ENCODE measurements at places on chromosomes 12 and 14.

DNA sequence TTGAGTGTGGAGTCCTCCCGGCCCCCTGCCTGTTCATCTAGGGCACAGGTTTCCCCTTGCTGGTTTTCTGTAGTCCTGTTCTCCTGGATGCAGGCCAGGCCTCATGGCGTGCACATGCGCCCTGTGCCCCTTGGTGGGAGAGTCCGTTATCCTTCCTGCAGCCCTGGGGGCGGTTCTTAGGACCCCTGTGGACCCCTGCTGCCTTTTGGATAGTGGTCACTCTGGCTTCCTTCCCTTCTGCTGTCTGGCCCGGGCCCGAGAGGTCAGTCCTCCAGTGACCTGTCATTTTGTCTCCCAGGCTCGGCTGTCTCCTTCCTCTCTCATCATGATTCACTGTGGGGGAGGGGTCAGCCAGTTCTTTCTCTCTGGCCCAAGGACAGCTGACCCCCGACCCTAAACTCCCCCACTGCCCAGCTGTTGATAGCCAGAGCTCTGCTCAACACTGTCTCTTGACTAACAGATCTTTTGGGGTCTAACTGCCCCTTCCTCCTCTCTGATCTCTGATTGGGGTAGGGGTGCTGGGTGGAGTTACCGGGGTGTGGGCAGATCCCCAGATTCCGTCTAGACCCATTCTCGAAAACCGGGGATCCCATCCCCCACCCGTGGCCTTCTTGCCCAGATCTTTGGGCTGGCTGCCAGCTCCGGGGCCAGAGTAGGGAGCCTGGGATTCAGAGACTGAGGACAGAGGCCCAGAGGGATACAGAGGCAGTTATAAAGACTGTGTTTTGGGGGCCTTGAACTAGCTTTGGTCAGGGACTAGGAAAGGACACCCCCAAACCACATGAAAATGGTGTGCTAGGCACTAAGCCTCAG lies 7.0 kb downstream of the CCND2 start:
- peak overlapping the region; percentile 6 for H3K27ac ChIP-seq
- H3K36me3 ChIP-seq, result peaks cover 56% of the 10 kb centered on the region
- no peak for DNase-seq

- H3K4me1 ChIP-seq, result 0 out of 2 replicates have a peak, but pooled peaks cover 7% of the 10 kb centered on the region
- no peaks in the 10 kb centered on the region for H3K27me3 ChIP-seq
- H3K36me3 ChIP-seq, result no peaks in the 10 kb centered on the region
Measured at GRCh38 chr12:95480230-95480629, 6.3 kb downstream of the METAP2 start.

GRCh38 chr14:75837151-75837787 lies 144.5 kb downstream of the TGFB3 start:
- DNase-seq, result no peak
- no peaks in the 10 kb centered on the region for H3K27me3 ChIP-seq
- H3K36me3 ChIP-seq, result no peaks in the 10 kb centered on the region
- no peaks in the 10 kb centered on the region for H3K4me1 ChIP-seq
- H3K4me3 ChIP-seq, result no peak overlapping the region
- H3K27ac ChIP-seq, result no peak overlapping the region

- no peak overlapping the region for H3K27ac ChIP-seq
- no peaks in the 10 kb centered on the region for H3K27me3 ChIP-seq
- H3K4me1 ChIP-seq, result no peaks in the 10 kb centered on the region
- H3K4me3 ChIP-seq, result no peak overlapping the region
- DNase-seq, result no peak
Measured at GRCh38 chr14:55976655-55977054, 141.6 kb upstream of the PELI2 start.

GRCh38 chr12:102629262-102629888 lies 149.0 kb upstream of the IGF1 start:
- H3K27ac ChIP-seq, result no peak overlapping the region
- no peak for DNase-seq
- H3K4me1 ChIP-seq, result peaks cover 6% of the 10 kb centered on the region
- no peaks in the 10 kb centered on the region for H3K27me3 ChIP-seq

DNA sequence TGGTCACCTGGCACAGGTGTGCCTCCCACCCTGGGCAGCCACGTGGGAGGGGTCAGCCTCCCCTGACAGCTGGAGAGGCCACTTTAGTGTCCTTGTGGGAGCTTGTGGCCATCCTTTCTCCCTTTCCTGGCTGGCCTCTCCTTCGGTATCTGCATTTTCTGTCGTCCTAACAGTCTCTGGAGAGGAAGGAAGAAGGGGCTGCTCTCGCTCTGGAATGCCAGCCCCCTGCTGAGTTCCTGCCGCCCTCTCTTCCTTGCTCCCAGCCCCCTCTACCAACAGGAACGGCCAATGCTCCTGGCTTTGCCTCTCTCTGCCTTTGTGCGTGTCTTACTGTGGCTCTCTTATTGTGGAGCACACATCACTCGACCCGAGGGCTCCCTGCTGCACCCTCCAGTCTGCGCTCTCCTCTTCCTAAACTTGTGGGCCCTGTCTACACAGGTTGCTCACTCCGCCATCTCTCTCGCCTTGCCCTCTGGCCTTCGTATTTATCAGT lies 70.8 kb downstream of the FBXL14 start:
- H3K27ac ChIP-seq, result no peak overlapping the region
- H3K4me3 ChIP-seq, result no peak overlapping the region
- H3K36me3 ChIP-seq, result no peaks in the 10 kb centered on the region
- no peaks in the 10 kb centered on the region for H3K27me3 ChIP-seq
- DNase-seq, result no peak
- H3K4me1 ChIP-seq, result no peaks in the 10 kb centered on the region

DNA sequence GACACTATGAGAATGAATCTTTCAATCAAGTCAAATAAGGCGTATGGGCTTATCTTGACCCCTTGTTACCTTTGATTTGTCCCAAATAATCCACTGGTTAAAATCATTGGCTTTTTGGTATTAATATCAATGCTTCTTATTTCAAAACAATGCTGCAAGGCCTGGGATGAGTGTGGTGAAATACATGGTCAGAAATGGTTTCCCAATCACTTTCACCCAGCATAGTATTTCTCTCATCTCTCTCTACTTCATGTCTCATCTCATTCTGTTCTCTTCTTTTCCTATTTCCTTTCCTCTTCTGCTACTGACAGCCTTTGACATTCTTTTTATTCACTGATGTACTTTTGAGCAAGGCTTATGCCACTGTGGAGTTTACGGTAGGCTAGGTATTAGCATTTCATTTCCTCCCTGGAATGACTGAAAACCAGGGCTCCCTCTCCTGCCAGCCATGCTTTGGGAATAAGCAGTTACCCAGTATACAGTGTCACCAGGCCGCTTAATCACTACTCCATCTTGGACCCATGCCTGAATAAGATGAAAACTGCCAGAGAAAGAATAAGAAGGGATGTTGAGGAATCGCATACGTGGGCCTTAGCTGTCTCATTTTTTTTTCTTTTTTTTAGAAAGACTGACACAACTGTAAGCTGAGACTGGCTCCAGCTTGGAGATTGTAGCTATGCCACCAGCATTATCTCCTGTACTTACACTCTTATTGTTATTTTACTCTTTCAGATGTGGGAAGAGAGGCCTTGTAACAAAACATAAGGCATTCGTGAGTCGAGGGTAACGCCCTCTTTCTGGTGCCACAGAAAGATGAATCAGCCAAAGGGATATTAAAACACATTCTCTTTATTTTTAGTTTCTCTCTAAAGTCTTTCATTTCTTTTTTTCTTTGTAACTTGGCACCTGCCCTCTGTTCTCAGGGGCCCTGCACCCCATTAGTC lies 53.5 kb downstream of the IGF1 start:
- H3K27me3 ChIP-seq, result no peaks in the 10 kb centered on the region
- H3K4me3 ChIP-seq, result no peak overlapping the region
- no peaks in the 10 kb centered on the region for H3K36me3 ChIP-seq

- no peak overlapping the region for H3K27ac ChIP-seq
- peaks cover 22% of the 10 kb centered on the region for H3K36me3 ChIP-seq
- no peak overlapping the region for H3K4me3 ChIP-seq
- DNase-seq, result no peak
- no peaks in the 10 kb centered on the region for H3K4me1 ChIP-seq
- H3K27me3 ChIP-seq, result no peaks in the 10 kb centered on the region
Measured at GRCh38 chr12:94285943-94286582, 137.7 kb downstream of the PLXNC1 start.

- no peaks in the 10 kb centered on the region for H3K27me3 ChIP-seq
- no peak overlapping the region for H3K27ac ChIP-seq
- no peak overlapping the region for H3K4me3 ChIP-seq
Measured at GRCh38 chr14:75457648-75458165, 29.9 kb downstream of the JDP2 start.

DNA sequence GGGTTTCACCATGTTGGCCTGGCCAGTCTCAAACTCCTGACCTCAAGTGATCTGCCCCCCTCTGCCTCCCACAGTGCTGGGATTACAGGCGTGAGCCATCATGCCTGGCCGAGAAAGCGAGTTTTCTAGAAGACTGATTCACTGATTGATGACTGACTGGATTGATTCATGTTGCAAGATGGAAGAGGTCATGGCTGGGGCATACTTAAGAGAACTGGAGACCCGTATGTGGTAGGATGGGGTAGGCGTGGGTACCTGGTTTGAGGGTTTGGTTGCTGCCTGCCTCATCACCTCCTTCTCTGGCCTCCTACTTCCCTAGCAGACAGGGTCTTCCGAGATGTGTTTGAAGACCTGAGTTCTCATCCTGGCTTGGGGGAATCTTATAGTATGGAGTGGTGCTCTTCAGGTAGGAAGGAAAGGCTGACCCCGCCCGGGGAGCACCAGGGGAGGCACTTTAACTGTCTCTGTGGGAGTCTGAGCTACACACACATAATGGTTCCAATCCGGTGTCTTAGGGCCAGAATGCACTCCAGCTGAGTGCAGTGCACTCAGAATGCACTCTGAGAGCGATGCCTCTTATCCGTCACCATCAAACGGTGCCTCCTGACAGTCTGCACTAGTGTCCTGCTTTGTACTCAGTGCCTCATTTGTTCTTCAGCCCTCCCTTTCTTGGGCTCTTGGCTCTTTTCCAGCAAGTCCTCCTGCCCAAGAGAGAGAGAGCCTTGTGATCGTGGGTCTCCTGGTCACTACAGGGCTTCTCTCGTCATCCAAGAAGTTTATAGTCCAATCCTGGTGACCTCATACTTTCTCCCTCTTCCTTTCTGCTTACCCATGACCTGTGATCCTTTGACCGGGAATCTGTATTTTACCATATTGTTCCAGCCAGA lies 19.7 kb downstream of the PLEKHG3 start:
- no peak for DNase-seq
- H3K27me3 ChIP-seq, result no peaks in the 10 kb centered on the region
- H3K4me1 ChIP-seq, result 0 out of 2 replicates have a peak, but pooled peaks cover 3% of the 10 kb centered on the region
- H3K27ac ChIP-seq, result no peak overlapping the region
- no peak overlapping the region for H3K4me3 ChIP-seq
- no peaks in the 10 kb centered on the region for H3K36me3 ChIP-seq

All from MM.1S (cell line).